ENCODE measurements at places on chromosomes 13 and 19.

- DNase-seq = no peak
Measured at GRCh38 chr19:38425810-38426466, at the start of gene RASGRP4. Gene RASGRP4, minus strand, starts transcription at chr19:38426219. Its CDS starts 128 bp downstream, at chr19:38426091.

- no peak for DNase-seq
Measured at GRCh38 chr19:16224293-16225045, 26.8 kb downstream of the AP1M1 start.

DNA sequence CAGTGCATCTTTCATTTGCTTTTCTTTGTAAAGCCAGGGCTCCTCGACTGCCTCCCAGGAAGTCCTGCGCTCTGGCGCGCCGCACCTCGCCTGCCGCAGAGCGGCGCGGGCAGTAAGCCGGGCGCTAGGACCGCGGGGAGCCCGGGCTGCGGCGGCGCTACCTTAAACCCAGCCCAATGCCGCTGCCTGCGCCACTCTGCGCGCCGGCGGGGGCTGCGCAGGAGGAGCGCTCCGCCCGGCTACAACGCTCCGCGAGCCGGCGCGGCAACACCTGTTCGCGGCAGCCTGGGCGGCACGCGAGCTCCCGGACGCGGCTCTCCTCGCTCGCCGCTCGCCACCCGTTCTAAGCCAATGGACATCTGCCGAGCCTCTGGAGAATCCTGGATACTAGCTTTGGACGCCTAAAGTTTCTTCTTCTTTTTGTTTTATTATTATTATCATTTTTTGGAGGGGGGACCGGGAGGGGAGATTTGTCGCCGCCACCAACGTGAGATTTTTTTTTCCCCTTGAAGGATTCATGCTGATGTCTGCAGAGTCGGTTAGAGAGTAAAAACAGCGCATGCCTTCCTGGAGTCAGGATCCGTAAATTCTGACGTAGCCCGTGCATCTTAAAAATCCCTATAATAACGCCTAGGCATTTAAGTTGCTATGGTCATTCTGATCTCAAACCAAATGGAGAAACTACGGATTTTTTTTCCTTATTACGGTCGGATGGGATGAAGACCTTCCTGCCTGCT, at the start of gene FGF9:
Gene FGF9 (plus strand): TSS at position 191 of the 737 bp plus-strand sequence. CDS start 840 bp downstream, outside the sequence.
- DNase-seq = peak; percentile 40

DNA sequence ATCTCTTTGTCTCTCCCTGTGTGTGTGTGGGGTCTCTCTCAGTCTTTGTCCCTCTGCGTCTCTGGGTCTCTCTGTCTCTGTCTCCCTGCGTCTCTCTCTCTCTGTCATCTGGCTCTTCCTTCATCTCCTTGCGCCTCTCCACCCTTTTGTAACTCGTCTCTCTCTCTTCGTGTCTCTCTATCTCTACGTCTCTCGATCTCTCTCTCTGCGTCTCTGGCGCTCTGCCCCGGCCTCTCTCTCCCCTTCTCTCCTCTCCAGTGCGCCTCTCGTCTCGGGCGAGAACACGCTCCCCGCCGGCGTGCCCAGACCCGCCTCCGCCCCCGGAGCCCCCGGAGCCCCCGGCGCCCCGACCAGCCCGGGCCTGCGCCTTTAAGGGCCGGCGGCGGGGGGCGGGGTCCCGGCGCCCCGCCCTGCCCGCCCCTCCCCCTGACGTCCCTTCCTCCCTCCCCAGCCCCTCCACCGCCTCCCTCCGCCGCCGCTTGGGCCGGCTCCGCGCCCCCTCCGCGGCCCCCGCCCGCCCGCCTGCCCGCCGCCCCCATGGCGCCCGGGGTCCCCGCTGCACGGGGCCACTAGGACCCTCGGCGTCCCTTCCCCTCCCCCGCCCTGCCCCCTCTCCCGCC, at the start of gene MARK4:
Gene MARK4 (plus strand): TSS at position 440 of the 620 bp plus-strand sequence. CDS start 318 bp downstream, outside the sequence.
- peak; percentile 70 for DNase-seq

DNA sequence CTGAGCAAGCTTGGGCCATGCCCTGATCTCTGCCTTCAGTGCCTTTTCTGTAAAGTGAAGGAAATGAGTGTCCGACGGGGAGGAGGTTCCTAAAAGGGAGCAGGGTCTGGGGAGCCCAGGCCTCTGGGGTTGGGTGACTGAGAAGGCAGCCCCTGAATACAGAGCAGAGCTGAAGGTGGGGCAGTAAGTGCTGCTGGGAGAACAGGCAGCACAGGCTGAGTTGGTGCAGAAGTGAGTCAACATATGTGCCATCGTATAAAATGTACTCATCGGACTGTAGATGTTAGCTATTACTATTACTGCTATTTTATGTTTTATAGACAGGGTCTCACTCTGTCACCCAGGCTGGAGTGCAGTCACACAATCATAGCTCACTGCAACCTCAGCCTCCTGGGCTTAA, 1.0 kb upstream of the HAMP start:
- DNase-seq = no peak

DNA sequence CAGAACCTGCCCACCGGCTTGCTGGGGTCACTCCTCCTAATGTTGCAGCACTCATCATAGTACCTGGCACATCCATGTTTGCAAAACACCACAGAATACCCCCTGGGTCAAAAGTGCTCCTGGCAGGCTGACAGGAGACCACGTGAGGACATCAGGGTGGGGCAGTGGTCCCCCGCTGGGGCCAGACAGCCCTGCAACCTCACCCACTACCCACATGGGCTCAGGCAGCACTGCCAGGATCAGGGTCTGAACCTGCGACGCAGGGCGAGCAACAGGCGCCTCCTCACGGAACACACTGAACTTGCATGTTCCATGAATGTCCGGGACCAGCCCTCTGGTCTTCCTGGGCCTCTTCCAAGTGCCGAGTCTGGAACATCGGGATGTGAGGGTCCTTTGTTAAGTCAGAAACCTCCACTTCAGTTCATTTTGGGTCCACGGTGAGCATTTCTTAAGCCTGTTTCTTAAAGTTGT, 1.4 kb upstream of the SLC7A9 start:
- no peak for DNase-seq

- no peak for DNase-seq
Measured at GRCh38 chr13:79735228-79735627, 254.3 kb downstream of the NDFIP2 start.

DNA sequence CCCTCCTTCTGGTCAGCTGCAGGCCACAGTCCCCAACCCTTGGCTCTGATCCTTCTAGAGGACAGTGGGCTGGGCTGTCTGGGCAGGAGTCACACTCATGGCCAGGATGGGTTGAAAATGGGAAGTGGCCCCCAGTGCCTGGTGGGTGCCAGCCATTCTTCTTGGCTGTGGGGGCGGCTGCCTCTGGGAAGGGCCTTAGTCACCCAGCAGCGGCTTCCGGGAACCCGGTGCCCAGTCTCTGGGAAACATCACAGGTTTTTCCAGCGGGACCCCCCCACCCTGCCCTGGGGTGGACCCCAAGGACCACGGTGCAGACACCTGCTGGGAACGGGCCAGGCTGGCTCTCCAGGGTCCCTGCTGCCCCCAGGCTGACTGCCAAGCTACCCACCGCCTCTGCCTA, 27.3 kb upstream of the SLC7A10 start:
- DNase-seq = no peak

- DNase-seq = no peak
Measured at GRCh38 chr19:40755791-40756190, 4.8 kb downstream of the SNRPA start.

DNA sequence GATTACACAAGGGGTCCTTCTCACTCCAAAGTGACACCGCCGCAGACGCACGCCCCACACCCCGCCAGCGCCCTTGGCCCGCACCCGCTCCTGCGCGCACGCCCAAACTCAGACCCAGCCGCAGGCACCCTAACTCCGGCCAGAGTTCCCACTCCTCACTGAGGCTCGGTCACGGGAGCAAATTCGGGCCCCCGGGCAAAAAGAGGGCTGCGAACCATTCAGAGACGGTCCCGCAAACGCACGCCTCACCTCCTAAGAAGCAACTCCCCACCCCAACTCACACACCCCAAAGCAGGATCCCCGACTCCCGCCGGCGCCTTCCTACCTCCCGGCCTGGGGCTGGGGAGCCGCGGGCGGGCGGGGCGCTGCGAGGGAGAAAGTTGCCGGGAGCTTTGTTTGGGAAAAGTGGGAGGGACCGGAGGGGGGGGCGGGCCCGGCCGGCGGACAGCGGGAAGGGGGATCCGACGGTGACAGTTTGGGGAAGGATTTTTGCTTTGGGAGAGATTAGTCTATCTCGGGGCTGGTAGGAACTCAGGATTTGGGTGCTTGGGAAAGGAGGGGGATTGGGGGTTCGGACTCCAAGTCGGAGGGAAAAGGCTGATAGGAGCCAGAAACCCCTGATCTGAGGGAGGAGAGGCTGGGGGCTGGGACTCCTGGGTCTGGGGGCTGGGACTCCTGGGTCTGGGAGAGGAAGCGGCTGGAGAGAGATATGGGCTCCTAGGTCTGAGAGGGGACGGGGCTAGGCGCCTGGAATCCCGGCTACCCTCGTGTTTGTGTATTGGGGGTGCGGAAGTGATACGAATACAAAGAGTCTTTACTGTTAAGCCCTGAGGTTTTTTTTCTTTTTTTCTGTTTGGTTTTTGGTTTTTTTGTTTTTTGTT, at the start of gene TEAD2:
Gene TEAD2 (minus strand): TSS at position 369 of the 881 bp plus-strand sequence. CDS start 2,341 bp downstream, outside the sequence.
- DNase-seq = no peak

- no peak for DNase-seq
Measured at GRCh38 chr13:45481688-45482087, 16.9 kb downstream of the COG3 start.

- no peak for DNase-seq
Measured at GRCh38 chr19:42140125-42140754, 8.0 kb upstream of the POU2F2 start.

DNA sequence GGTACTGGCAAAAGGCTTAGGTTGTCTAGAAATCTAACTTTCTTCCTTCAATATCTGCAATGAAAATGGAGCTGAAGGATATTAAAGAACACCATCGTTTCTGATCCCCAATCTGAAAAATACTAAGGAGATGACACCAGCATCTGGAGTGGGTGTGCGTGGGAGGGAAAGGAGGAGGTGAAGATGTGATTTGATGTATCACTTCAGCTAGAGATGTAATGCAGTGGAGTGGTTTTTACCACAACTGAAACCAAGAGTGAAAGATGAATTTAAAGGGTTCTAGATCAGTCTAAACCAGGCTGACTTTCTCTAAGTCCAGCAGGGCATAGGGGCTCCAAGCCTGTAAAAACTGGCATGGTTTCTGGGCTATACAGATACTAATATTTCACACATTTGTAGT, 148.4 kb downstream of the AKAP11 start:
- no peak for DNase-seq

GRCh38 chr19:38919837-38920601, 8.0 kb upstream of the CCER2 start:
- DNase-seq = no peak

DNA sequence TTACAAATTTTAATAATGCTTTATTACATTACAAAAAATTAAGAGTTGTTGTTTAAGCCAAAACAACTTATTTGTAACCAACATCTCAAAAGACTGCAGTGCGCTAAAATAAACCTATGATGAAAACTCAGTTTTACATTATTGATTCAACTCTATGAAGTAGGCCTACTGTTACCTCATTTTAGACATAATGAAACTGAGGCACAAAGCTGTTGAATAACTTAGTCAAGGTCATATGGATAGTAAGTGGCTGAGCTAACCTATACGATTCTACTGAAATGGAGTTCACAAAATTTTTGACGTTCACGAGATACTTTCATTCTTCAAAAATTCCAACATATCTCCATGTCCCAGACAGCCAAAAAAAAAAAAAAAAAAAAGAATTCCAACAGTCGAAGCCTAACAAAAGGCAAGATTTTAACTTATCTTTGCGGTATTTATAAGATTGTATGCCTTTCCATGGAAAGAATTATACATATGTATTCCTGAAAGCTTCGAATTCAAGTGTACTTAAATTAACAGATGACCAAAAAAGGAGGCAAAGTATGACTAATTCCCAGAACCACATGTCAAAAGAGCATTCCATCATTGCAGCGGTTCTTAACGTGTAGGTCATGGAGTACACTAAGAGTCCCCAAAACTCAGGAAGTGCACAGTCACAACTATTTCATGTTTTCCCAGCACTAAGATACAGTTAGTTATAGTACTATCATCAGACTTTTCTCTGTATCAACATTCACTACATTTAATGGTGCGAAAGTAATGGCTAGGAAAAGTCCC, 69.4 kb downstream of the PSPC1 start:
- DNase-seq = no peak

GRCh38 chr19:5091684-5092480, 123.0 kb downstream of the KDM4B start:
- DNase-seq = no peak

- no peak for DNase-seq
Measured at GRCh38 chr19:4113398-4114088, 10.4 kb downstream of the MAP2K2 start.

DNA sequence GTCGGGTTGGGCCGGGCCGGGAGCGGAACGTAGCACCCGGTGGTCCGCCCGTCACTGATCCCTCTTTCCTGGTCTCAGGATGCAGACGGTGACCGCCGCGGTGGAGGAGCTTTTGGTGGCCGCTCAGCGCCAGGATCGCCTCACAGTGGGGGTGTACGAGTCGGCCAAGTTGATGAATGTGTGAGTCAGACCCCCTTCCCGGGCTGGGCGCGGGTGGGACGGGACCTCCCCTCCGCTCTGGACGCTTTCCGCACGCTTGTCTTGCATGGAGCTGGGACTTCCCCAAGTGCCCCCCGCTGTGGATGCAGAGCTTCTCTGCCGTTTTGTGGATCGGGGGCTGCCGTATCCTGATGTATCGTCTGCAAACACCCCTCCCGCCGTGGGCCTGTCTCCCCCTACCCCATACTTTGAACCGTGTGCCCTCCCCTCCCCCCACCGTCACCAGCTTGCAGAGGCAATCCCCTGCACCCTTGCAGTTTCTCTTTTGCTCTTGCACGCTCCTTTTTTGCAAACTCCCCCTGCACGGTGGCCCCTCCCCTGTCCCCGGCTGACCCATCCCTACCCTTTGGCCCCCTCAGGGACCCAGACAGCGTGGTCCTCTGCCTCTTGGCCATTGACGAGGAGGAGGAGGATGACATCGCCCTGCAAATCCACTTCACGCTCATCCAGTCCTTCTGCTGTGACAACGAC, 669 bp downstream of the GADD45B start:
- no peak for DNase-seq

DNA sequence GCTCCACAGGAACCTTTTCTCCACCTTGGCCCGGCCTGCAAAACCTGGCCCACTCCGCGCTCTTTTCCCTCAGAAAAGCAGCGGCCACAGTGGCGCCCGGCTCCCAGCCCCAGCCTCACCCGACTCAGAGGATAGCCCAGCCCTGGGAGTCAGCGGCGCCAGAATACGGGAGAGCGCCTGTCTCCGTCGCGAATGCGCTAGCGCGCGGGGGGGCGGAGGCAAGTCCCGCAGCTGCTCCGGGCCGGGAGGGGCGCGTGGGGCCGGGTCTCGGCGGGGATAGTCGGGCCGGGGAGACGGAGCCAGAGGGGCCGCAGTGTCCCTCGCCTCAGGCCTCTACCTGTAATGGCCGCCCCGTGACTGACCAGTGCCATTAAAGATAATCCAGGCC, at the start of gene ZFP30:
Gene ZFP30 (minus strand): TSS at position 165 of the 388 bp plus-strand sequence. CDS start 7,643 bp downstream, outside the sequence.
- peak; percentile 86 for DNase-seq

DNA sequence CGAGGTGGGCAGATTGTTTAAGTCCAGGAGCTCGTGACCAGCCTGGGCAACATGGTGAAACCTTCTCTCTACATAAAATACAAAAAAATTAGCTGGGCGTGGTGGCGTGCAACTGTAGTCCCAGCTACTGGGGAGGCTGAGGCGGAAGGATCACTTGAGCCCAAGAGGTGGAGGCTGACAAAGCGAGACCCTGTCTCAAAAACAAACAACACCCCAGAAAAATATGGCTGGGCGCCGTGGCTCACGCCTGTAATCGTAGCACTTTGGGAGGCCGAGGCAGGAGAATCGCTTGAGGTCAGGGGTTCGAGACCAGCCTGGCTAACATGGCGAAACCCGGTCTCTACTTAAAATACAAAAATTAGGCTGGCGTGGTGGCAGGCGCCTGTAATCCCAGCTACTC, 3.4 kb upstream of the HNRNPL start:
- DNase-seq = no peak
